ENCODE measurements at places on chromosomes 5 and 9.

- peak; percentile 79 for DNase-seq
These were observed 15.8 kb upstream of the GLIS3 start for GRCh38 chr9:4315582-4316215.

DNA sequence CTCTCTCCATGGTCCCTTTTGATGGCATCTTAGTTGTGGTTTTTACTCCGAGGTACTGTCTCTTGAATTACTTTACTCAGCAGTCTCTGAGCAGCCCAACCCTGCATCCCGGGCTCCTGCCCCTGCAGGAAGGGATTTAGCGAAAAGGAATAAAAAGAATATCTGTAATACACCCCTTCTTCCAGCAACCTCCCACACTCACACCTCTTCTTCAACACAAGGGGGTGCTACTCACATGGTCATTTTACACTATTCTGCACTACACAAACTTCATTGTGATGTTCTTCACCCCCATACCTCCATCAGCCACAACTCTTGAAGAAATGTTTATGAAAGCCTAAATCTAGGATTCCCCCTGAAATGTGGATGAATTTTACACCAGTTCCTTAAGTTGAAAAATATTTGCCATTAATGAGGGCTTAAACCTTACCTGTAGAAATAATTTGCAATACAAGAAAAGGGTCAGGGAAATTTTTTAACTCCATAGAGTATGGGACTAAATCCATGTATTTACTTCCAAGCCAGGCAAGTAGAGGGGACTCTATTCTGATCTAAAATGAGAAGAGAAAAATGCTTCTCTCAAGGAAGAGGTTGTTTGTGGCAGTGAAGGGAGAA is 26.0 kb downstream of the TPD52L3 start:
- DNase-seq: peak; percentile 73

DNA sequence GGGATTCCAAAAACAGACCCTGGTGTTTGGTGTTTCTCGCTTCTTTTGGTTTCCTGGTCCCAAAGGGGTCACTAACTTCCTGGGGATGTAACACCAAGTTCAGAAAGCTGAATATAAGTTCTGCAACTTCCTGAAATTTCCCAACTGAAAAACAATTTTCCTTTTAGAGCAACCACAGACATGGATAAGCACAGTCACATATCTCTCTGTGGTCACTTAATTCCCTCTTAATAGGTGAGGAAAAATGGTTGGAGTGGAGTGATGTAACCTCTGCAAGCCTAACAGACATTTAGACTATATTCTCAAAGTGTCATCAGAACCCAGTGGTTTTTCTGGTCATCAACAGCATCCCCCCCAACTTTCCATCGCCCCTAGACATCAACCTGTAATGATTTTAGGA is 135.3 kb downstream of the PRELID2 start:
- no peak for DNase-seq

- DNase-seq: no peak
These were observed 286.0 kb downstream of the NR2F1-AS1 start for GRCh38 chr5:93294996-93295395.

GRCh38 chr9:136180586-136180985 is 24.3 kb downstream of the LHX3 start:
- DNase-seq: no peak

- DNase-seq: no peak
These were observed 36.7 kb upstream of the KCNIP1 start for GRCh38 chr5:170466988-170467707.

- no peak for DNase-seq
These were observed 790 bp downstream of the PTAR1 start for GRCh38 chr9:69759021-69759420.

GRCh38 chr5:134146651-134147518 is 29.9 kb downstream of the SKP1 start:
- no peak for DNase-seq

DNA sequence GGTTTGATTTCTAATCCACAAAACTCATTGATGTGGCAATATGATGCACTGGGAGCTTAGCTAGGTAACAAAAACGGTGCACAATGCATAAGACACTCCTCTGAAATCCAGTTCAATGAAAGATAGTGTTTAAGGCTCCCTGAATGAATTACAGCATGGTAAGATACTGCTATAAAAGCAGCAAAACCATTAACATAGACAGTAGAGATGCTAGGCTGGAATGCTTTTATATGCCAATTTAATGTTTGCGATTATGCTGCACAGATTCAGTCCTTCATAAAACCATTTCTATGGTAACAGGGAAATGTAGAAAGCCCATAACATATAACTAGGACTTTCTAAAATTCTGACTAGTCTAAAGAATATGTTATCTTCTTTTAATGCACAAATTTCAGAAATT is 180.8 kb upstream of the NUDT12 start:
- no peak for DNase-seq

DNA sequence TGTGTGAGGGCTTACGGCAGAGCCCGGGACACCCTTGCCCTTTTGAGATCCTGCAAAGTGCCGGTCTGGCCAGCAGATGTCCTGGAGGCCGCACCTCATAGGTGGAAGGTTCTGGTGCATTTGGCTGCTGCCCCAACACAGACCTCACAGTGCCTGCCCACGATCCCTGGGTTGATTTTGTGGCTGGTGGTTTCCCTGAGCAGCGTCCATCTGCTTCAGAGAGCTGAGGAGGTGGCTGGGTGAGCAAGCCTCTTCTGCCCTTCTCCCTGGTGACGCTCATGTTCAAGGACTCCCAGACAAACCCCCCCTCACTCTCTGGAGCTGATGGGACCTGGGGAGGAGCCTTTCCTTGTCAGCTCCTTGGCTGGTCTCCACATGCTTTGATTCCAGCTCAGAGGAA is 18.9 kb downstream of the BNIP1 start:
- DNase-seq: peak; percentile 42

- DNase-seq: no peak
These were observed 28.5 kb upstream of the SLC6A3 start for GRCh38 chr5:1473746-1474145.

GRCh38 chr5:145787996-145788395 is 47.1 kb downstream of the PRELID2 start:
- no peak for DNase-seq

- DNase-seq: no peak
These were observed 1.0 kb downstream of the FREM1 start for GRCh38 chr9:14909181-14909580.

- peak; percentile 16 for DNase-seq
These were observed 144.1 kb downstream of the CCDC171 start for GRCh38 chr9:15696979-15697378.

- no peak for DNase-seq
These were observed 12.3 kb downstream of the GFI1B start for GRCh38 chr9:132990781-132991180.

- DNase-seq: peak; percentile 40
These were observed 50.4 kb upstream of the MTAP start for GRCh38 chr9:21751998-21752397.

GRCh38 chr9:97632248-97632984 is 752 bp downstream of the TSTD2 start:
- peak; percentile 87 for DNase-seq

DNA sequence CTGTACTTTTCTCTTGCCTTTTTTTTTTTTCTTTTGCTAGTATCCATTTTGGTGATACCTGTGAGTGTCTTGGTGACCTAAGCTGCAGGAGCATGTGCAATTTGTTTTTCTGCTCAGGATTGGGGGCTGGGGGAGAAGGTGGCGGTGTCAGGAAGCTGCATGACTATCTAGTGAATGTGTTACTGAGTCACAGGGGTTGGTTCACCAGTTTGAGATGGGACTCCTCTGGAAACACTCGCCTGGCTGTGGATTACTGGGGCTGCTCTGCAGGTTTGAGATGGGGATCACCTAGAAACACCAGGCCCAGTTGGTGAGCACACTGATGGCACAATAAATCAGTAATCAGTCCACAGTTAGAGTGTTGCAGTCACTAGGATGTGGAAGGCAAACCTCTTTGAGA is 447.9 kb downstream of the SPATA31D1 start:
- no peak for DNase-seq

- no peak for DNase-seq
These were observed 14.6 kb downstream of the CLPTM1L start for GRCh38 chr5:1330146-1330846.

GRCh38 chr5:150304481-150305081 is 1.9 kb upstream of the ARSI start:
- DNase-seq: peak; percentile 41

- no peak for DNase-seq
These were observed 282.4 kb upstream of the RPS23 start for GRCh38 chr5:82560561-82560960.

DNA sequence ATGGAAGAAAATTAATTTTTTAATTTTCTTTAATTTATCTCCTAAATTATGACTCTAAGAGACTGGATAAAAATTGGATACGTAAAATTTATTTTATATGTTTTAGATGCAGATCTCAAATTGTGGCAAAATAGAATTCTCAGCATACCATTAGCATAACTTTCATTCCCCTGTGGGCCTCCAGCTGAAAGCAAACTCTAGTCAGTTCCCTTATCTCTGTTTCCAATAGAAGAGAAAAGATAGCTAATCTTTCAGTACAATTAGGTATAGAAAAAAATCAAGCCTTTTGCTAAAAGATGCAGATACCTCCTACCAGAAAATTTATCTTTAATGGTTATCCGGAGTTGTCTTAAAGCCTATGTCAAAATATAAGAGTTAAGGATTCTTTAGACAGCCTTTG is 1530.6 kb downstream of the EFNA5 start:
- peak; percentile 54 for DNase-seq

- DNase-seq: no peak
These were observed 8.7 kb downstream of the DNAJB5 start for GRCh38 chr9:34998266-34998665.

DNA sequence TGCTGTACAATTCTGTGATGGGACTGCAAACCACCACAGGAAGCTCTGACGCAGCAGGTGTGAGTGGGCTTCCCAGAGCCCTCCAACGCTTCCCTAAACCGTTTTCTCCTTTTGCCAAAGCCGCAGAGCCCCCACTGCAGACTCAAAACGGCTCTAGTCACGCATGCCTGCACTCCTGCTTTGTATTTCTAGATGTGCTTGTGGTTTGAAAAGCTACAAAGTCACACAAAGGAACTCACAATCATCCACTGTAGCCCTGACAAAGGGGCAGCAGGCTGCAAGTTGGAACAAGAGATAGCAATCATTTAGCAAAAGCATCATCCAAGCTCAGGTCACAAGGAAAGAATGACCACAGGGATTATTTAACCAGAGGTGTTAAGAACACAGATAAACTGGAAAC is 79.3 kb downstream of the PTPN3 start:
- DNase-seq: peak; percentile 54

GRCh38 chr9:108245331-108245730 is 610.5 kb downstream of the ACTL7B start:
- no peak for DNase-seq

DNA sequence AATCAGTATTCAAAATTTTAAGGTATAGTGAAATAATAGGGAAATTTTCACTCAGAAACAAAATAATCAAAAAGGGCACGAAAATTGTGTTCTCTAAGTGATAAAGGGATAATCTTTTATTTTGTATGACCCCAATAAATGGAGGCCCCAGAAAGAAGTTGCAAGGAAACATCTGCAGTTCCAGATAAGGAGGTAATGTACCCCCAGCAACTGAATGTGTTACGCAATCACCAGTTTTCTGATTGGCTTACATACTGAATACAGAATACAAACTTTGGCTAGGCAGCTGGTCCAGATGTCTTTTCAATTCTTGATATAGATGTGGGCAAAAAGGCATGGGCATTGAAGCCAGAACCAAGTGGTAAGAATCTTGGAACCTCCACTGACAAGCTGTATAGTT is 1.7 kb upstream of the TOPORS start:
- DNase-seq: no peak

GRCh38 chr9:88052321-88052965 is 78.1 kb upstream of the CDK20 start:
- no peak for DNase-seq

DNA sequence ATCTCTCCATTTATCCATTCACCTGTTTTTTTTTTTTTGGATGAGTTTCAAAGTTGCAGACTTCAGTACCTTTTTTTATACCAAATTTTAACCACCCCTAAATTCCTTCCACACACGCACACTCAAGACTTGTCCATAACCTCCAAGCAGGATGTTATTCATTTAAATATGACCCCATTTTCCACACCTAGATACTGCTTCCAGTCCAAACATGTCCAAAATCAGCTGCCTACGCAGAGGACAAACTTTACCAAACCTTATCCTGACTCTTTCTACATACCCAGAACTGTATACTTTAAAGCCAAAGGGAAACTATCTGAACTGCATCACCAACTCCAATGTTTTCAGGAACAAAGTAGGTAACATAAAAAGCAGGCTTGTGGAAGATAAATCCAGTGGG is 36.0 kb upstream of the FYB1 start:
- no peak for DNase-seq

- DNase-seq: peak; percentile 24
These were observed 216.8 kb upstream of the PIK3R1 start for GRCh38 chr5:67998709-67999261.

GRCh38 chr9:93097511-93098201 is 1.6 kb downstream of the CARD19 start:
- no peak for DNase-seq

- DNase-seq: no peak
These were observed 47.1 kb upstream of the SIMC1 start for GRCh38 chr5:176190886-176191755.

DNA sequence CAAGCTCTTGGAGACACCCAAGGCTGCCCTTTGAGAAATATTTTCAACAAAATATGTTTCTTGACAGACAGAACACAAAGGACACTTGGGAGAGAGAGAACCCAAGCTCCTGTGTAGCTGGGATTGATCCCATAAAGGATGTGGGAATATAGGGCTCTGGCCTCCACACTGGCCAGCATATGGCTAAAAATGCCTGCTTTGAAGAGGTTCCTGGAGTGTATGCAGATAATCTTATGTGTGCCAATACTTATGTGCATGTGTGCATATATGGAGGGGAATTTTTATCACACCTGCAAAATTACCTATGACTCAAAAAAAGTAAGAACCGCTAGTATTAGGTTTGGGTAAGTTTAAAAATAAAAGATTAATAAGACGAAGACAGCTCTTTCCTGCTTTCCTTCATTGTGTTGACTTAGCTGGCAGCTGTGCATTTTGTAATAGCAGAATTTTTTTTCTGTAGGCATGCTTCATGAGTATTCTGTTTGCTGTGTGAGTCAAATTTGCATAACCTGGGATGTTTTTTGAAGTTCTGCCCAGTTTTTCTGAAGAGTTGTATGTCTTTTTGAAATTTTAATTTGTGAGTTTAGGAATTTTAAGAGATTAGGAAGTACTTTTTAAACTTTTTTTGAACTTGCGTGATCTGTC is 42.6 kb downstream of the HACD4 start:
- no peak for DNase-seq

- no peak for DNase-seq
These were observed 204.4 kb upstream of the IER5L start for GRCh38 chr9:129382281-129383018.

- no peak for DNase-seq
These were observed 1.6 kb downstream of the FIBCD1 start for GRCh38 chr9:130937146-130938076.
